NAMALWA (cell line): ENCODE measurements at places on chromosomes 2 and 18.

GRCh38 chr2:228942856-228943255 lies 328.2 kb downstream of the PID1 start:
- no peak for DNase-seq

DNA sequence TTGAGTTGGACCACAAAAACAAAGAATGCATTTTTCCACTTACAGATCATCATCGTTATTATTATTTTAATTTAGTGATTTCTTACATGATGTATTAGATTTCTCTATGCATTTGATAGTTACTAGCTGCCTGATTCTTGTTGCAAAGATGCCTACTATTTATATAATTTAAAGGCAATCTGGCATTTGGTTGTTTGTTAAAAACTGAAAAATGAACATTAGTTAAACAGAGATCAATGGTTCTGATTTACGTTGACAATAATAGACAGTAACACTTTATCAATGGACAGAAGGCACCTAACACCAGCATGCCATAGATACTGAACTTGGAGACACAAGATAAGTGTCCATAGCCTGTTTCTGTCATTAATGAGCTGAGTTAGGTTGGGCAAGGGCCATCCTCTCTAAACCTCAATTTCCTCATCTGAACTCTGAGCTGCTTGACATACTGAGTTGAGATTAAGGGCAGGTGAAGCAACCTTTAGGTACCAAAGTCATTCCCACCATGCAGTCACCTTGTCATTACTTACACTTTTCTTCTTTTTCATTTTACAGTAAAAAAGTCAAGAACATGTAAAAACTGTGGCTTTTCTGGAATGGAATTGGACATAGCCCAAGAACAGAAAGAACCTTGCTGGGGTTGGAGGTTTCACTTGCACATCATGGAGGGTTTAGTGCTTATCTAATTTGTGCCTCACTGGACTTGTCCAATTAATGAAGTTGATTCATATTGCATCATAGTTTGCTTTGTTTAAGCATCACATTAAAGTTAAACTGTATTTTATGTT lies 3.1 kb downstream of the CCL20 start:
- DNase-seq = no peak

GRCh38 chr2:198116756-198117155 lies 312.4 kb downstream of the PLCL1 start:
- DNase-seq = no peak

DNA sequence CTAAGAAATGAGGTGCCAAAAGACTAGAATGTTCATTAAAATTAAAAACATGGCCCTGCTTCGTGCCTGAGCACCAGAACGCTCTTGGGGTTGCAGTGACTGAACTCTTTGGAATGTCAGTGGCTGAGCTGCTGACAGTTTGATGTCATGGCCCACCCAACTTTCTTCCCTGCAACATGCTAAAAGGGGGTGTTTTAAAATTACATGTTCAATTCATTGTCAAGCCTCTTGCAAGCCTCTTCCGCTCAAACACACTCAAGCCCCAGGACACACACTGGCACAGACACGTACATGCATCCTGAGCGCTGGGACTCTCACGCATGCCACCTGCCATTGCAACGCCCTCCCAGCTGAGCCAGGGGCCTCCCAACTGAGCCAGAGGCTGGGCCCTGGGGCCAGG lies 12.6 kb downstream of the RUFY4 start:
- DNase-seq = no peak

- DNase-seq = no peak
These were observed 59.9 kb upstream of the POU3F3 start for GRCh38 chr2:104793966-104794365.

DNA sequence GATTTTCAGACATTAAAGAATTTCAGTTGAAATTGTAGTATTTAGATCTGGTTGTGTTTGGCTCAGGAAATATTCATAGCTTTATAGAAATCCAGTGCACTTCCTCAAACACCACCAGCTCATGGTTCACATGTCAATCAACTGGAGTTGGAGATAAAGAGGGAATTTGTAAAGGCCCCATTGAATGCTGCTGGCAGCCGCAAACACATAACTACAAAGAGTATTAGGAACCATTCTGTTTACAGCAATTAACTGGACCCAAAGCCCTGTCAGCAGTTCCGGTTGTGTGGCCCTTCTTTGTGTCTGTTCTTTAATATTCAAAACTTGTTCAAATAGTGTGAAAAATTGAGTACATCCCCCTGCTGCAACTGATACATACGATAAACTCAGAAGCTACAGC lies 107.4 kb upstream of the LRRTM4 start:
- no peak for DNase-seq

DNA sequence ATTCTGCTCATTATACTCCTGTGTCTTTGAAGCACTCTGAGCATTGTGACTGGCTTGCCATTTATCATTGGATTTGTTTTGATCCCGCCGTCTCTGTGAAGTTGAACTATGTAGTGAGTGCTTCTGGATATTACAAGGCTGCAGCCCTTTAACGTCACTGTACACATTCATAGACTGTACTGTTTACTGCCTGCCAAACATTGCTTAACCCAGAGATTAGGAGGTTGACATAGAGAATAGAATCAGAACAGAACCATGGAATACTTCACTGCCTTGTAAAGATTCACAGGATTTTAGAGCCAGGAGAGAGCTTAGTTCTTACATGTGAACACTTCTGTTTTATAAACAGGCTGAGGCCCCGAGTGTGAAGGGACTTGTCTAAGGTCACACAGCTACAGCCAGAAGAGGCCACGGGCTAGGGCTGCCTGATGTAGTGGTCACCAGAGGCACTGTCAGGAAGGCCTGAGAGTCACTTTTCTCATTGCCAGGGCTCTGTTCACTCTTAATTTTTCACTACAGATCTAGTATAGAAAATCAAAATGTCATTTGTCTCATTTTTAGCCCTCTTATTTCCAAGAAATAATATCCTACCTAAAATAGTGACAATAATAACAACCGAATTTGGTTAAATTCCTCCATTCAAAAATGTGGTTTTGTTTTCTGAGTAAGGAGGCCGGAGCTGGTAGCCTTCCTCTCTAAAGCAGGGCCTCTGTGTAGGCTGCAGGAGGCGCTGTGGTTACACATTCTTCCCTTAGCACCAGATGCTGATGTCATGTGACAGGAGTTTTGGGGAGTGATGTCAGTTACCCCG lies 87.9 kb downstream of the UGGT1 start:
- DNase-seq = peak; percentile 66

DNA sequence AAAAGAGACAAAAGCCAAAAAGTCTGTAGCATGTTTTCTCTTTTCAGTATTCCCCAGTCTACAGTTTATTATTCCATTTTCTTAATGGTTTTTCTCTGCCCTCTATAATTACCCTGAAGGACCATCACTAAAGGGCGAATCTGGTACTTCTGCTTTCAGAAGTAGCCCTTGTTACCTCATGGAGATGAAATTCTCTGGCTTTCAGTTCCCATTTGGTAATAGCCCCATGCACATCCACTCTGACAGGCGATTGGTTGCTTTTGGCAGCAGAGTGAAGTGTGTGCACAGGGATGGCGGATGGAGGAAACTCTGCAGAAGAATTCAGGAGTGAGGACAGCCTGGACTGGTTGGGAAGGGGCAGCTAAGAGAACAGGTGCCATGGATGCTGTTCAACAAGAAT lies 66.3 kb upstream of the NABP1 start:
- DNase-seq = no peak
